HFF-Myc (cell line): ENCODE measurements at places on chromosomes 7 and 10.

GRCh38 chr7:104627516-104627915 lies 299.1 kb downstream of the LHFPL3 start:
- no peak for DNase-seq

- no peak for DNase-seq
These were observed 96.3 kb downstream of the LSM5 start for GRCh38 chr7:32393861-32394260.

GRCh38 chr7:6556196-6556595 lies 4.9 kb upstream of the GRID2IP start:
- no peak for DNase-seq

GRCh38 chr10:13560597-13560996 lies 26.2 kb upstream of the PRPF18 start:
- DNase-seq, result no peak

- DNase-seq, result no peak
These were observed 19.1 kb upstream of the PRF1 start for GRCh38 chr10:70621503-70622078.

GRCh38 chr7:1713502-1714484 lies 43.7 kb downstream of the ELFN1 start:
- no peak for DNase-seq

DNA sequence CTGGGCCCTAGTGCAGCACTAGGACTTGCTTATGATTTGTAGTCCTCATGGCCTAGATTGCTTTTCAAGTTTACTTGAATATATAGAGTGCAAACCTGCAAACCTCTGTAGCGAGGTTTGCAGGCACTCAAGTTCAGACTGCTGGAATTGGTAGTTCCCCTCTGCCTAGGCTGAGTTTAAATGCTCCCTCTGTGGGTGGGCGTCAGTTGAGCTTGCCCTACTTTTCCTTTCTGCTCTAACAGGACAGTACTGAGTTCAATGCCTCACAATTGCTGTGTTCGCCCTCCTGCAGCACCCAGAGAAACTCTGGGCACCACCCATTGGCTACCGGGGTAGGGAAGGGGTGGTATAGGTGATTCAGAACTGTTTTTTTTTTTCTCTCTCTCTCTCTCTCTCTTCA lies 31.6 kb downstream of the MYO3A start:
- no peak for DNase-seq

GRCh38 chr7:22610951-22611757 lies 111.2 kb upstream of the STEAP1B start:
- peak; percentile 15 for DNase-seq

DNA sequence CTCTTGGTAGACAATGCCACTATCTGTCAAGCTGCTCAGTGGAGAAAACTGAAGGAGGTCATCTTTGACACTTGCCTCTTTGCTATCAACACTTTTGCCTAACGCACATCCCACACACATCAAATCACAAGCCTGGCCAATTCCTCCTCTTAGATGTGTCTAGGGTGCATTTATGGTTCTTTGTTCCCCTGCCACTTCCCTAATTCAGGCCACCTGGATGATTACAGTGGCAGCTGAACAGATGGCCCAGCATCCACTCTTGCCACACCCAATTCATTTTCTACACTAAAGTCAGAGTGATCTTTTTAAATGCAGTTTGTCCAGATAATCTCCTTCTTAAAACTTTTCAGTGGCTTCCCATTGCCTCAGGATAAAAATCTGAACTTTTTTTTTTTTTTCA lies 58.6 kb downstream of the LAMB4 start:
- DNase-seq, result no peak

DNA sequence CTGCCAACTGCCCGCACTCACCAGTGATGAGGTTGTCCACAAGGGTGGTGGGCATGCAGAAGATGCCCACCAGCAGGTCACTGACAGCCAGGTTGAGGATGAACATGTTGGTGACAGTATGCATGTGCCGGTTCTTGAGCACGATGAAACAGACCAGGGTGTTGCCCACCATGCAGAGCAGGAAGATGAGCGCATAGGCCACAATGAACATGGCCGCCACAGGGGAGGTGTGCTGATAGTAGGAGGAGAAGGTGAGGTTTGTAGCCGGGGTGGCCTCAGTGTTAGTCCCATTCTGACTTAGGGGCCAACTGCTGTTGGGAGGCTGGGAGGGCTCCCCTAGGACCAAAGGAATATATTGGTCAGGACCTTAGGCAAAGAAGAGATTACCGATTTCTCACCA lies 17.7 kb downstream of the NPFFR1 start:
- no peak for DNase-seq

DNA sequence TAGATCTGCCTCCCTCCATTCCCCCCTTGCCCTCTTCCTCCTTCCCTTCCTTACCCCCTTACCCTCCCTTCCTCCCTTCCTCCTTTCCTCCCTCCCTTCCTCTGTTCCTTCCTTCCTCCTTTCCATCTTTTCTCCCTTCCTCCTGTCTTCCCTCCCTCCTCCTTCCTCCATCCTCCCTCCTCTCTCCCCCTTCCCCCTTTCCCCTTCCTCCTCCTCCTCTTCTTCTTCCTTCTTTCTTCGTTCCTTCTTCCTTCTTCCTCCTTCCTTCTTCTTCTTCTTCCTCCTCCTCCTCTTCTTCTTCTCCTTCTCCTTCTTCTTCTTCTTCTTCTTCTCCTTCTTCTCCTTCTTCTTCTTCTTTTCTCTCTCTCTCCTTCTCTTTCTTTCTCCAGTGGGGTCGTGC lies 57.9 kb downstream of the MRC1 start:
- no peak for DNase-seq

DNA sequence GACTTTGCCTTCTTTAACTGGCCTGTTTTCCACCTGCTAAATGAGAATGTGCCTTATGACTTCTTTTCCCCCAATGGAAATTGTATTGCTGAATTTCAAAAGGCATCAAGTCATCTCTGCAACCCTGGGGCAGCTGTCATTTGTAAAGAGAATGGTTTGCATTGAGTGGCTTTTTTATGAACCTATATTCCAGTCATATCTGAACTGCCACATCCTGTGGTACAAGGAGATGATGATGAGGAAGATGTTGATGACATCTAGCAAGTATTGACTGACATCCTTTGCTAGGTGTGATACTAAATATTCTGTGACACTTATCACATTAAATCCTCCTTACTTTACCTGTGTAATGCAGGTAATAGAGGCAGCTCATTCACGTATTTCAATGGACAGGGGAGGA lies 88.3 kb upstream of the KIAA1217 start:
- no peak for DNase-seq

- DNase-seq, result no peak
These were observed 14.1 kb upstream of the C10orf95 start for GRCh38 chr10:102465466-102465865.

DNA sequence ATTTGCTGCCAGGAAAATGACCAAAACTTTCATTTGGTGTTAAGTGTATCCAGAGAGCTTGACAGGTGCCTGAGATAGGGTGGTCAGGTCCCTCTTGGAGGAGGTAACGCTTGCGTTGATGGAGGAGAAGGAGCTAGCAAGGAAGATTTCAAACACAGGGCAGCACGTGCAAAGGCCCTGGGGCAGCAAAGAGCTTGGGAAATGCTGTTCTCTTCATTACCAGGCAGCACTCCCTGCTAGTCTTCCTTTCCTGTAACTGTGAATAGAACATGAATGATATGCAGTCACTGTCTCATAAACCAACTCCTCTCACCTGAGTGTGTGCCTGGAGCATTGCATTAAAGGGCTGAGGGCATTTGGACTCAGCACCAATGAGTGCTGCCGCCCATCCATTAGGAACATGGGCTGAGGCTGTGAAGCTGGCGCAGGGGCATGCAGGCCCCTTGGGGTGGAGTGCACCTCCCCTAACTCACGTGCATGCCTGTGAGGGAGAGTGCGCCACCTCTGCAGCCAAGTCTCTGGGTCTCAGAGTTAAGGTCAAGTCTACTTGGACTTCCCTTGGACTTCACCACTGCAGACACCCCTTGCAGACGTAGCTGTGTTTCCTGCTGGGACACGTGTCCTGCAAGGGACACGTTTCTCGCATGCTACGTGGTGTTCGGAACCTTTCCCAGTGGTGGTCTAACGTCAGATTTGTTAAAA lies 136.8 kb downstream of the PAXIP1 start:
- no peak for DNase-seq

DNA sequence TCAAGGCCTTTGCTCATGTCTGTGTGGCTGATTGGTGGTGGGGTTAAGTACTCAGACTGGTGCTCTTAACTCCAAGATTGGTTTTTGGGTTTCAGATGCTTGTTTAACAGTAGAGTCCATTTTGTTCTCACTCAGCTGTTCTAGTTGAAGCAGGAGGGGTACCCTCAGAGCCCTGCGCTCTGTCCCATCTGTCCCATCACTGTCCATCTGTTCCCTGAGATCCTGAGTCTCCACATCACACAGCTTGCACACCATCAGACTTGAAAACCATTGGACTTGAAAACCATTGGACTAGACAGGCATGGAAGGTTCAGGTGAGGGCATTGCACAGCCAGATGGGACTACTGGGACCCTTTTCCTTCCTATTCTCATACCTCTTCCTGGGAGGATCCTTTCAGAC lies 39.3 kb downstream of the TMEM178B start:
- DNase-seq, result no peak

DNA sequence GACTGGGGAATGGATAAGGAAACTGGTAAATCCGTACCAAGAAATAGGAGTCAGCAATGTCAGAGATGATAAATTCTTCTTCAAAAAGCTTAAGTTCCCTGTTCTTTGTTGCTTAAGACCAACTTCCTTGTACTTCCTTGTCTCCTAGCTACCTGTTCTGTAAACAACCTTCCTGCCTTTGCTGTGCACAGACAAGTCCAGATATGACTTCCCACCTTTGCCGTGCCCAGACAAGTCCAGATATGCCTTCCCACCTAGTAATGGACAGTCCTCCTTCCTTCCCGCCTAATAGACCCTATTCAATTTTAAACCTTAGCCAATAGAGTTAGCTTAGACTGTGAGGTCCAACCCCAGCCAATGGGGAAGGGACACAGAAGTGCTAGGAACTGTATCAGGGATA lies 2.5 kb upstream of the ZNF33A start:
- DNase-seq, result no peak

DNA sequence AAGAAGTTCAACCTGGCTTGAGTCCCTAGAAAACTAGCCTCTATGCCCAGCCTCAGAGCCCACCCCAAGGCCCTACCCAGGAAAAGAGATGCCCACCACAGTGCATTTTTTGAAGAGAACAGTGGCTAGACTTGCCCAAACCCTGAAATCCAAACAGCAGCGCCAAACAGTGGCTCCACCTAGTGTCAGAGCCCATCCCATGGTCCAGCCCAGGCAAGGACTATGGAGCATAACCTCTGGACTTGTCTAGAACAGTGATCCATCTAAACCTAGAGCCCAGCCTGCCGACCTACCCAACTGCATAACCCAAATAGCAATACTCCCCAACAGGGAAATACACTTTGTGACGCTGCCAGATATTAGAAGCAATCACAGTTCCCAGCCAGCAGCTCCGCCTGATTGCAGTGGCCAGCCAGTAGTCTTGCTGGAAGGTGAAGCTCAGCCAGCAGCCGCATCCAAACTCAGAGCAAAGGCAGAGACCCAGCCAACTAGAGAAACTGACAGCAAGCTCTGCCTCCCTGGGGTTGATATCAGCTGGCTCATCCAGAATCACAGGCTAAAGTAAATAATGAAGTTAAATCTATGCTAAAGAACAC lies 44.5 kb downstream of the HBP1 start:
- DNase-seq, result no peak

GRCh38 chr7:33649476-33650441 lies 255.6 kb upstream of the BMPER start:
- no peak for DNase-seq

- DNase-seq, result no peak
These were observed 402.6 kb downstream of the SORCS1 start for GRCh38 chr10:106761906-106762305.

- DNase-seq, result no peak
These were observed 253.1 kb upstream of the RHOBTB1 start for GRCh38 chr10:61197057-61197456.

DNA sequence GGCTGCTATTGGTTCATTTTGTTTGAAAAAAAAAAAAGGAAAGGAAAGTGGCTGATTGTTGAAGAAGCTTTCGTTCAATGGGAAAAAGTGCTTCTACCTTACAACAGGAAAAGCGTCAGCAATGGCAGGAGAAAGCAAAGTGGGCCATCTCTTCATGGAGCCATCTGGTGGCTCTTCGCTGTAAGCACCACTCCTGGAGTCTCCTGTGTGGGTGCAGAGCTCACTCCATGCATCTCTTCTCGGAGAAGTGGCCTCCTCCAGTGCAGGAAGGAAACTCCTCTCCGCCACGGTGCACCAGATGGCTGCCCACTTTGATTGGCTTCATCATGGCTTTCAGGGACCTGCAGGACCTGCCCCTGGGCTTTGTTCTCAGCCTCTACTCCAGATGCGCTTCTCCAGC lies 250.9 kb downstream of the PTEN start:
- DNase-seq, result no peak

DNA sequence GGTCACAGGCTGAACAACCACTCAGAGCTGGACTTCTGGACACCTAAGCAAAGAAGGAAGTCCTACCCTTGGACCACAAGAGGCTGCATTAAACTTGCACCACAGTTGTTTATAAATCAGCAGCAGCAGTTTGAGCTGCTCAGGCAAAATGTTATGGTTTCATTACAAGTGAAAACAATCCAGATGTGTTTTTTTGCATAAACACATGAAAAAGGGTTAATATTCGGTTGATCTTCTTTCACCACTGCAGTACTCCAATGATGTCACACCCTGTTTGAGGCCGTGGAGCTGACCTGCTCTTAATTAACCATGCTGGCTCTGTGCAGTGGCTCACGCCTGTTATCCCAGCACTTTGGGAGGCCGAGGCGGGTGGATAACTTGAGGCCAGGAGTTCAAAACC lies 490.8 kb upstream of the CELF2 start:
- no peak for DNase-seq

- no peak for DNase-seq
These were observed 22.4 kb downstream of the TLL2 start for GRCh38 chr10:96491303-96491702.

GRCh38 chr10:79084012-79084971 lies 15.5 kb downstream of the ZMIZ1 start:
- no peak for DNase-seq

DNA sequence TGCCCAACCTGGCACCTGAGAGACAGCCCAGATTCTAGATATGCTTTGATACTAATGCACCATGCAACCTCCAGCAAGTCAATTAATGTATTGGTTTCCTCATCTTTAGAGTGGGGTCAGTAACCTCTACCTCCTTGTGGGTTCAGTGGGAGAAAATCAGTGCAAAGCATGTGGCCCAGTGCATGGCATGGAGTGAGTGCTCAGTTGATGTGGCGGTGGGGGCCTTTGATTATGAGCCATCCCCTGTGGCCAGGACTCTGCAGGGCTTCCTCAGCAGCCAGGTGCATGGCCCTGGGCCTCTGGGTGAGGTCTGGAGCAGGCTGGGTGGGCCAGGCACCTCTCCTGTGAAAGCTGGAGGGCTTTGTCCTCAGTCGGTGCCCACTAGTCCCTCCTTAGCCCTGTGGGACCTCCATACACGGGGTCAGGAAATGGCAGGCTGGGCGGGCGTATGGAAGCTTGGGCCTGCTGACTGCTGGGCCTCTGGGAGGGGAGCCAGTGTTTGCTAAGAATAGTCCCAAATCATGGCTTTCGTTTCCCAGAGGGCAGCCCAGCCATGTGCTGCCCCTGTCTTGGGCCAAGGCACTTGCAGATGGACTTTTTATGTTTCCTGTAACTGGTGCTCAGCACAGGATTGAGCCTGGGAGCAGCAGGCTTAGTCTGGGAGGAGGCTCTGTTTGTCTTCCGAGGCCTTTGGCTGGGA lies 3.4 kb downstream of the PALD1 start:
- no peak for DNase-seq
